ENCODE measurements at places on chromosomes 12 and 14.

DNA sequence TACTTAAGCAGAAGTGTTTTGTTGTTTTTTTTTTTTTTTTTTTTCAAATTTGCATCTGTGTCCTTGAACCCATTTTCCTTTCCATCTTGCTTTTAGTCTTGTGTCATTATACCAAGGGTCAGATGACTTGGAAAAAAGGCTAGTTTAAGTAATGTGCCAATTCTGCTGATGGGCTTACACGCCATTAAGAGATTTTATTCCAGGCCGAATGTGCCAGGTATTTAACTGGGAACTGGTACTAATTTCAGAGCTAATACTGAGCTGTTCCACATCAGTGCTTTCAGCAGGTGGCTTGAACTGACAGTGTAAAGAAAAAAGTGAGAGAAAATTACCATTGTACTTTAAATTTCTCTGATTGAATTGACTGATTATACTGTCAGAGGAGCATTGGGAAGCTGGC lies 224.9 kb downstream of the NPAS3 start:
- DNase-seq = no peak

GRCh38 chr12:14716848-14717444 lies 20.5 kb upstream of the GUCY2C start:
- peak; percentile 6 for DNase-seq

DNA sequence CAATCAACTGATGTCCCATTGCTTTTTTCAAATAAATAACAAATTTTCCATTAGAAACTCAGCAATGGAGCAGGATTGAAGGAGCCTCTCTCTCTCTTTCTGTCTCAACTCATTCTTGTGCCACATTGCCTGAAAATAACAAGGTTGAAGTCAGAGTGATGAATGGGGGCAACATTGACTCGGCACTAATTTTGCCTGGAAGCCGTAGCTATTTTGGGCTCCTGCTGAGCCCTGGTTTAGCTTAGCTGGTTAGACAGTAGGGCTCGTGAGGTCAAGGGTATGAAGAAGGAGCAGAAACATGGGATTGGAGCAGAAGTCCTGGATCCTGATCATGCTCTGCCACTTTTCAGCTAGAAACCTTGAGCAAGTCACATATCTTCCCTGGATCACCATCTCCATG lies 38.9 kb downstream of the WSCD2 start:
- no peak for DNase-seq

DNA sequence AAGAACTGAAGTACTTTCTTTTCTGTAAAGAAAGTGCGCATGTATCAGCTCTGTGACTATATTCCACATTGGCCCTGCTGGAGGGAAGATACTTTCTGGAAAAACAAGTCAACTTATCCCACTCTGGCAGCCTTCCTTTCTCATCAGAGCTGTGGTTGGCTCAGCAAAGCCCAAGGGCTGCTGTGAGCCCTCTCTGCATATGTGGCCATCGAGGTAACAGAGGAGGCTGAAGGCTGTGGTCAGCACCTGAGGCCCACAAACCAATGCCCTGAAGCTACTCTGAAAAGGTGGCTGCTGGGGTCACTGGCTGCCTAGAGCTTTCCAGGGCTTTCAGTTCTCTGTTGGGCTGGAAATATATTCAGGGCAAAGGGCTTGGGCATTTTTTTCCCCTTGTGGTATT lies 70.8 kb upstream of the IGF1 start:
- no peak for DNase-seq

DNA sequence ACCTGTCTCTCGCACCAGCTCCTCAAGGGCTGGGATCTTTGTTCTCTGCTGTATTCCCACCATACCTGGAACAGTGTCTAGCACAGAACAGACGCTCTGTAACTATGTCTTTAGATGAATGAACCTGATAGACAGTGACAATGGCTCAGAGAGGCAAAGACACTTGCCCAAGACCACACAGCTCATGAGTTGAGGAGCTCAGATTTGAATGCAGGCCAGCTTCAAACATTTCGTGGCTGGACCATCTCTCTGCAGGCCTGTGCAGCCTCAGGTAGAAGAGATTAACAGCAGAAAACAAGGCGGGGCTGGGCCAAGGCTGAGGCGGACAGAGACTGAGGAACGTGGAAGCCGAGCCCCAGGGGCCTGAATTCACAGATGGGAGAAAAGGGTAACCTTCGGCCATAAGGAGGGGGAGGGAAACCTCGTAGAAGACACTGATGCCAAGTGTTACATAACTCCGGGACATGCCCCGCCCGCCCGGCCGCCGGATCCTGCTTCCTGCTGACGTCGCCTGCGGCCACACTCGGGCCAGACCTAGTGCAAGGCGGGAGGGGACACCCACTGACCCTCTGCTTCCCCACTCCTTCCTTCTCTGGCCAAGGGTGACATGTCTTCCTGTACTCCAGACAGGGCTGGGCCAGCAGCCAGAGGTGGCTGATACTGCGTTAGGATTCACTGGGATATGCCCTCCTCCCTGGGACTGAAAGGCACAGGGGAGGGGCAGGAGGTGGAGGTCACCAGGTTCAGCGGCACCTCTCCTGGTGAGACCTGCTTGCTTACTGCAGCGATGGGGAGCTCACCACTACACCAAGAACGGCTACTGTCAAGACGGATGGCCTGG lies 86.8 kb downstream of the RFLNA start:
- DNase-seq = no peak
